ENCODE measurements at places on chromosomes 6 and 20.
A peak's percentile ranks its signal among the peaks of the same experiment; 100 is the strongest.

DNA sequence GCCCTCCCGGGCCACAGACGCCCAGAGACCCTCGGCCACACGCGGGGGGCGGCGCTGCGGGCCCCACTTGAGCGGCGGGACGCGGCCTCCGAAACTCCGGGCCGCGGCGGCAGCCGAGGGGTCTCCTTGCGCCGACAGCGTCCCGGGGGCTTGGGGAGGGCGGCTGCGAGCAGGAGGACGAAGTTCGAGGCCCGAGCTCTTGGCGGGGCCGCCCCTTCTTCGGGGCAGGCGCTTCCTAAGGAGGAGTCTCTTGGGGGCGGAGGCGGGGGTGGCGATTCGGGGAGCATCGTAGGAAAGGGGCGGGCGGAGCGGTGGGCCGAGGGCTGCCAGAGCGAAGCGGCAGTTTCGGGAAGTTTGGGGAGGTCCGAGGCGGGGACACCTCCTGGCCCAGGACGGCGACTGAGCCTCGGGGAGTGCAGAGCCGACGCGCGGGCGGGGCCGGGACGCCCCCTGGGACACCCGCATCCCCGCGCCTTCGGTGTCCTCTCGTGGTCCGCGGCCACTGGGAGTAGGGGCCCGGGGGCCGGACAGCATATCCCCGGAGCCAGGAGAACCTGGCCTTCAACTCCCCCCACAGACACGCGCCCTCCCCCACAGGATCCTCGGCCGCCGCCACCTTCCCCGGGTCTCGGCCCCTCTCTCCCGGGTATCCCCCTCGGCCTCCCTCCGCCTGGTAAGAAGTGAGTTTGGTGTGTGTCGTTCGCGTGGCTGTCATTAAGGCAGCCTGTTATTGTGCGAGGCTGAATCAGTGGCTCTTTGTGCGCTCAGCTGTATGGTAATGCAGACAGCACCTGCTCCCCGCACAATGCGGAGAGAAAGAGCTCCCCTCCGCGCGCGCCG, 613 bp upstream of the DLL1 start:
- DNase-seq = no peak

DNA sequence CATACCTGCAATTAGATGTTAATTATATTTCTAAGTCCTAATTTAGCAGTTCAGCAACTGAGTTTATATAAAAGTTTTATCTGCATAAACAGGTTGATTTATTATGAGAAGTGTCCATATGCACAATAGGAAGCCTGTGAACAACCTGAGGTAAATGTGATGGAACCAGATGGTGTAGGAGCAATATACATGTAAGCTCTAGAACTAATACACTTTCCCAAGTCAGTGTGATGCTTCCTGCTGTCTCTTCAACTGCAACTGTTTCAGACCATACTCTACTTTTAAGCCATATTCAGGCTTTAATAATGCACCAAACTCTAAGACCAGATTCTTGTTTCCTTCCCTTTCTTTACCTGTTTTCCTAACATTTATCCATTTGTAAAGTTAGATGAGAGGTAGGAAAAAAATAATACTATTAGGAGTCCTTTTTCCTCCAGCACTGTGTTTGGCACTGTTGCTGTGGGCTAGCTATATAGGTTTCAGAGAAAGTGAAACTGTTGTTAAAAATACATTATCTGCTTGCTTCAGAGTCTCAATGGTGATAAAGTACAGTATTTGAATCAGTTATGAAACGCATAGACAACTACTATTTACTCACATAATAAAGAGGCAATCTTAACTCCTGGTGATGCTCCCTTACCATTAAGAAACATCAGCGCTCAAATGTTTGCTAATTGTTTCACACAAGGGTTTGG, 1009.3 kb downstream of the GRIK2 start:
- no peak for DNase-seq

GRCh38 chr6:90544081-90544480, 42.8 kb downstream of the MAP3K7 start:
- DNase-seq = no peak

- peak; percentile 51 for DNase-seq
Measured at GRCh38 chr20:44056010-44056698, 130.8 kb downstream of the JPH2 start.

DNA sequence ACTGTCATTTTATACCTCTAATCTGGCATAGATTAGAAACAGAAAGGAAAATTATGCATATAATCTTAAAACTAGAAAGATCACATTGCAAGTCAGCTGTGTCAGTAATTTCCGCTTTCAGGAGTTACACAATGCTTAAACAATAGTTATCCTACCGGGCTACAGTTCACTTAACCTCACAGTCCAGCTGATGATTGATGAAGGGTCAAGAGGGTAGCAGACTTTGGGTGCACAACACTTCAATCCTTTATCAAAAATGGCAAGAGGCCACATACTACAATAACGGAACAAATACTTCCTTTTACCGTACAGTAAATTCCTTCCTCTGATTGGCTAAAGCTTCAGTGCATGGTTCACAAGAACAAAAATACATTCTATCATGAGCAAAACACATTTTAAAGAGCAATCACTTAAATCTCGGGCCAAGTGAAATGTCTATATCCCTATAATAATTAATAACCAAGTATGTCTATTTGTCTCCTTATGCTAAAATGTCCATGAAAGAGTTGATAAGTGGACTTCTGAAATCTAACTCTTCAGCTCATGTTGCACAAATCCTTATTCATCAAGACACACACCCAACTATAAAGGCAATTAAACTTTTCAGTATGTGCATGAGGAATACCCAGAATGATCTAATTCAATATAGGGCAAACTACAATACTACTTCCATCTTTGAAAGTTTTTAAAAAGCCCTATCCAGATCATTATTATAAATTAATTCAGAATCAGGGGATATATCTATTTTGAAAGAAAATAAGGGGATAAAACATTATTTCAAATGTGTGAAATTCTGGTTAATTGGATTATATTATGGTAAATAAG, 76.8 kb downstream of the HIVEP2 start:
- DNase-seq = no peak

DNA sequence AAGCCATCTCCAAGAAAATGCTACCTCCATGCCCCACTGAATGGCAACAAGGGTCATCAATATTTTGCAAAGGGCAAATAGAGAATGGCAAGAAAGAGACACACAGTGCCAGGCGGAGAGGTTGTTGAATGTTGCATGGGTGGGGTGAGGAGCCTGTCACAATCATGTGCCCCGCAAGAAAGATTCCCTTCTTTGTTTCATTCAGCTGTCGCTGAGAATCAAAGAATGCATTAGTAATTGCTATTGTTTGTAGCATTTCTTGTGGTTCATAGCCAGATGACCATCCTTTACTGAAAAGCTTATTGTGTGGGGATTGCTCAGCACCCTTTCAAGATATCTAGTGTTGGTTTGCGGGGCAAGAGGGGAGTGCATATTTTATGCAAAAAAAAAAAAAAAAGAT, 166.5 kb upstream of the QKI start:
- DNase-seq = no peak

- DNase-seq = no peak
Measured at GRCh38 chr20:52142757-52143156, 48.8 kb downstream of the ZFP64 start.
